NK-92 treated with Interleukin-12 subunit alpha and Interleukin-12 subunit beta, amount 100 ng/mL, for 24 hours (cell line): ENCODE measurements at places on chromosomes 5 and 9.

DNA sequence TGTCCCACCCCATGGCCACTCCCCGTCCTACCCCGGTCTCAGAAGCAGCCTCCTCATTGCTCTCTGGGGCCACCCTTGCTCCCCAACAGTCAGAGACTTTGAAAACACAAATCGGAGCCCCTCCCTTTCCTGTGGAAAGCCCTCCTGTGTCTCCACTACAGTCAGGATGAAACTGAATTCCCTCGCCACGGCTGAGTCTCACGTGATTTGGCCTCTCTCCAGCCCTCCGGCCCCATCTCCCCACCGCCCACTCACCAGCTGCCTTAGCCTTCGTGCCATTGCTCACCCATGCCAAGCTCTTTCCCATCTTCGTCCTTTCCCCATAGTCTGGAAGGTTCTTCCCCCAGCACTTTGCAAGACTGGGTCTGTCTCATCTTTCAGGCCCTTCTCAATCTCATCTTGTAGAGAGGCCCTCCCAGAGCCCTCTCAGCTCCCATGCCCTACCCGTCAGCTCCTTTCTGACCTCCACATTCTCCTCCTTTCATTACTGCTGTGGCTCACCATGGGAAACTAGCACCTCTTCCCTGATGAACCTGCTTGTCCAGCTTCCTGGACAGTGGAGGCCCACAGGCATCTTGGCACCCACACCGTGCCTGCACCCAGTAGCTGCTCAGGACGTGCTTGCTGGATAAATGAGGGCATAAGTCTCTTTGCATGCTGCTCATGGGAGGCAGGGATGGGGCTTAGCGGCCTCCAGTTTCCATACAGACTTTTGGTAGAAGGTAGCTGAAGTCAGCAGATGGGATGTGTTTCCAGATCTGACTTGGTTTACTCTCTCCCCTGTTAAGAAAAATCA, 126.4 kb upstream of the COL5A1 start:
- no peak for DNase-seq

GRCh38 chr5:157382996-157383800, 76.8 kb upstream of the NIPAL4 start:
- DNase-seq = no peak

DNA sequence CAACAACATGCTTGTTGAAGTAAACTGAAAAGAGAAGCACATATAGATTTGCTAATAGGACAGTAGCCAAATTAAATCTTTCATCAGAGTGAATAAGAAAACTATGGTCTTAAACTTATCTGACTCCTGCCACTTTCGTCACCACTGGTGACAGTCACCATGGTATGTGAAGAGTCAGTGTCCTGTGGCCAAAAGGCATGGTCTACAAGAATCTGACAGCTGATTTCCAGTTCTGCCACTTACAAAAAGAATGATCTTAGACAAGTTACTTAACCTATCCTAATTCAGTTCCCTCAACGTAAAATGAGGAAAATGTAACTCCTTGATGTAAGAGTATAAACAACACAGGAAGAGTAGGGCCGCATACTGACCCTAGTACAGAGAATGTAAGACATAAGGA, 102.0 kb downstream of the LPAR1 start:
- no peak for DNase-seq

DNA sequence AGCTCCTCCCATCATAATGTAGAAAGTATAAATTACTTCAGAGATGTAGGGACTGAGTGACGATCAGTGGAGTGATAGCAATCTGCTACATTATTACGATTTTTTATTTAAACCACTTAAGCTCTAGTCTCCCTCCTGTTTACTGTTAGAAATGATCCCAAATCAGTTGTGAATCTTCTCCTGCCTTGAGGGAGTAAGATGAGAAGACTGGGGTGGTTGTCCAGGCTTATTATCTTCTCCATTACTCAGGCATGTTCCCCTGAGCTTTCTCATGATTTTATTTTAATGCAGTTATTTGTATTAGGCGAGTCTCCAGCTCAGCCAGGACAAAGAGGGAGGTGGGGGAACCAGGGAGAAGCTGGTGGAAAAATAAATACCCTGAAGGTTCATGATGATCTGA, 48.2 kb upstream of the CTNNA1 start:
- DNase-seq = no peak

DNA sequence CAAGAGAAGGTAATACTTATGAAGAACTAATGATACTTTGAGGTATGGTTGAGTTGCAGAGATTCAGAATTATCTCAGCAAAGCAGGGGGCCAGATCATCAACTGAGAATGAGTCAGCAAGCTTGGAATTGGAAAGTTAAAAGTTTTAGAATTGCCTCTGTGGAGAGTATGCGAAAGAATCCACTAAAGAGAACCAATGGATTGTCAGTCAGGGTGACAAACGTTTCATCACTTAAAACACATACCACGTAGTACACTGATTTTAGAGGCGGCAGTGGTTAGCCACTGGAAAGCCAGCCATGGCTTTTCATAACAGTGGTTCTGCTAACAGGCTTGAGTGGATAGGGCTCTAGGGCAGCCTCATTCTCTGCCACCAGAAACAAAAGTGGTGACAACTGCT, 30.7 kb downstream of the AOPEP start:
- no peak for DNase-seq

GRCh38 chr5:8943301-8943700, 602.6 kb downstream of the SEMA5A start:
- DNase-seq = no peak

DNA sequence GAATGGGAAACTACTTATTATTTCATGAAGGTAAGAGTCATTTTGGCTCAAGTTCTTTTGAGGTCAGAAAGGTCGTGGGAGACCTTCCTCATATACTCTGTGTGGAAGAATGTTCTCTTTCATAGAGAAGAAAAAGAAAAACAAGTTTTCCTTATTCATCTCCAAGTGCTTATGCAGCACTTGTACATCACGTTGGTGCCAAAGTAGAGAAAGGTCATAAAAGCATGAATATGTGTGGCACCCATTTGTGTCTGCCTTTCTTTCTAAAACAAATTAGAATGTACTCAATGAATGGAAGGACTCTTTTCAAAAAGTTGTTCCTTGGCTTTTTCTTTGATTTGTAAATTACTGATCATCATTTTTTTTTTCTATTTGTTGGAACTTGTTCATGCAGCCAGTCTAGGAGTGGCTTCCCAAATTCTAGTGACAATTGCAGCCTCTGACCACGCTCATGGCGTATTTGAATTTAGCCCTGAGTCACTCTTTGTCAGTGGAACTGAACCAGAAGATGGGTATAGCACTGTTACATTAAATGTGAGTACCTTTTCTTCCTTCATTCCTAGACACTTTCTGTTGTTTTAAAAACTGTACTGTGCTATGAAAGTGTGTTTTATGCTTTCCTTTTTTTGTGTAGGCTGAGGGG, 122.4 kb downstream of the ADGRV1 start:
- DNase-seq = no peak

- DNase-seq = no peak
Observed at GRCh38 chr9:95809686-95810085, 65.8 kb upstream of the ERCC6L2 start.

GRCh38 chr5:80487829-80488721, at the start of gene FAM151B:
TSS of gene FAM151B (plus strand) at chr5:80488100. CDS start at chr5:80488124, 24 bp downstream.
- DNase-seq = no peak

DNA sequence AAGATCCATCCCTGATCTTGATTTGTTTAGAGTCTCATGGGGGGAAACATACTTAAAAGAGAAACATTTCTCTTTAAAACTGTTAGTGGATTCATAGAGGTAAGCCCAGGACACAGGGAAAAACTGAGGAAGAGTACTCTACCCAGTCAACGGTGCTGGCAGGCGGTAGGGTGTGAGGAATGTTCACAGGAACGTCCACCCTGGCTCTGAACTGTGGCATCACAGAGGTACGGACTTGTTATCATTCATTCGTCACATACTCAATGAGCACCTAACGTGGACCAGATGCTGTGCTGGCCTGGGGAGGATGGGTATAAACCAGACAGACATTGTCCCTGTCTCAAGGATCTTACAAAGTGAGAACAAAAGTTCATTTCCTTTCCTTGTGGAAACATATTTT, 18.8 kb upstream of the PPARGC1B start:
- no peak for DNase-seq

DNA sequence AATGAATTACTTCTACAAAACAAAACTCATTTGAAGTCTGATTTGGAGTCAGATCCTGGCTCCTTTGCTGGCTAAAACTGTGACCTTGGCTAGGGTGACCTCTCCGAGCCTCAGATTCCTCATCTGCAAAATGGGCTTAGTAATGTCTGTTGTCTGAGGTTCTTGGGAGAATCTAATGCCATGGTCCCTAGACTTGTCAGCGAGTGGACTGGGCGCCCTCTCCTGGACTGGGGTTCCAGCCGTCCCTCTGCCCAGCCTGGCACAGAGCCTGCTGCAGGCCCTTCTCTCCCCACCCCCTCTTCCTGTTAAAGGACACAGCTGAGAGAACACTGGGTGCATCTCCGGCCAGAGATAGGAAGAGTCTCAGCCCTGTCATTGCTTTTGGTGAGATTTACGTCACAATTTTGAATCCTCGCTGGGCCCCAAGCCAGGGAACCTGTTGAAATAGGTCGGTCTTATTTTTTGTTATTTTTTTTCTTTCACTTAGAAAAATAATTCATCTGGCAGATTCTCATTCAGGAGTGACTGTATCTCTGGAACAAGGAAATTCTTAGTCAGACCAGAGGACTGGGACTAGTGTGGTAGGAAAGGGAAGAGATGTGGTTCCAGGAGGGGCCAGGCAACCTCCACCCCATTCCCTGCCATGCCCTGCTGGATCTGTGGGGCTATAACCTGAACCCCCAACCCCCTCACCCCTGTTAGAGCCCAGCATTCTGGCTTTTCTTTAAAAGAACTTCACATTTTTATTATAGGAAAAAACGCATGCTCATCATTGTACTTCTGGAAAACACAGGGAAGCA, 48.2 kb upstream of the RPL26L1 start:
- DNase-seq = peak; percentile 8

- no peak for DNase-seq
Observed at GRCh38 chr9:125147401-125147951, 4.1 kb upstream of the SCAI start.

DNA sequence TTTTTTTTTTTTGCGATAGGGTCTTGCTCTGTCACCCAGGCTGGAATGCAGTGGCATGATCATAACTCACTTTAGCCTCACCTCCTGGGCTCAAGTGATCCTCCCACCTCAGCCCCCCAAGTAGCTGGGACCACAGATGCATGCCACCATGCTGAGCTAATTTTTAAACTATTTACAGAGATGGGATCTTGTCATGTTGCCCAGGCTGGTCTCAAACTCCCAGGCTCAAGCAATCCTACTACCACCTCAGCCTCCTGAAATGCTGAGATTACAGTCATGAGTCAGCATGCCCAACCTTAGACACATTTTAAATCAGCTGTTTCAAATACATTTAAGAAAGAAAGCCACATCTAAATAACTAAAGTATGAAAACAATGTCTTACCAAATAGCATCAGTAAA, 439.0 kb downstream of the EBF1 start:
- no peak for DNase-seq

DNA sequence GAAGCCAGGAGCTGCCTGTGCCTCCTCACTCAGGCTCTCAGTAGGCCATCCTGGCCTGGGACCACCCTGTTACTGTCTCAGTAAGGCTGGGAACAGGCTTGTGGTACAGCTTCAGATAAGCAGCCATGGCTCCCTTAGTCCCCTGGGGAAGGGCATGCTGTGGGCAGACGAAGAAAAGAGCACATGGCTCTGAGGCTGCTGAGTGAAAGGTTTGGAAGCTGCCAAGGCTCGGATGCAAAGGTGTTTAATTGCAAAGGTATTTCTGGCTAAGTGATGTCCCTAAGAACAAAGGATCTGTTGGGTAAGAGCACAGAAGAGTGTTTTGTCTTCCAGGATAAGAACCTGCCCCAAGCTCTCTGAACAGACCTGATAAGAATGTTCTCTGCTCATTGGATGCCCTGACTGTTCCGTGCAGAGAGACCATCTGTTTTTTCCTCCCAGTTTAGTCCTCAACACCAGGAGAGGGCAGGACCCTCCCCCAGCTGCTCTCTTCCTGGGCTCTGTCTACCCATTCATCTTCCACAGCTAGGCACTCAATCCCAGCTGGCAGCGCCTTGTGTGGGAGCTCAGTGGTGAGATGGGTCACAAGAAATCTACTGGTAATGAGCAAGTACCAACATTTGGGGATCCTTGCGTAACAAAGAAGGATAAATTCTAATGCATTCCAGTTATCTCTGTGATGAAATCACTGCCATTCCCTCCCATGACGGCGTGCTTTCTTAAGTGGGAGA, 17.7 kb downstream of the ANGPTL2 start:
- DNase-seq = no peak

- no peak for DNase-seq
Observed at GRCh38 chr5:17143335-17143734, 74.1 kb upstream of the BASP1 start.

- DNase-seq = no peak
Observed at GRCh38 chr9:101738566-101739183, at the start of gene GRIN3A. TSS of gene GRIN3A (minus strand) at chr9:101738647. CDS start at chr9:101737979, 668 bp downstream.

DNA sequence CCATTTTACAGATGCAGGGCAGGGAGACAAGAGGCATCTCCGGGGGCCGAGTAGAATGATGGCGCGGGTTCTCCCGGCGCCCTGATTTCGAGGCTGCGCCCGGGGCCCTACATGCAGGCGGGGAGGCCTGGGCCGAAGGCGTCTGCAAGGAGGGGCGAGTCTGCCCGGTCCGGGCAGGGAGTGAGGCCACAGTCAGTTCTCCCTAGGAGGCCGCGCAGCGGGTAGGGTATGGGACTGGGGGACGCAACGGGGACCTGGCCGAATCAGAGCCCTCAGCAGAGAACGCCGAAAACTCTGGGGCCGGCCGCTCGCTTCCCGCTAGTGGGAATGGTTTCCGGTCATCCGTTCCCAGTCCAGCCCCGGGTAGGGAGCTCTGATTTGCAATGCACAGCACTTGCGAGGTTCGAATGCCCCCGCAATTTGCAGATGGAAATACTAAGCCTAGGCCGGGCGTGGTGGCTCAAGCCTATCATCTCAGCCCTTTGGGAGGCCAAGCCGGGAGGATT, 6.4 kb downstream of the TLX3 start:
- no peak for DNase-seq

GRCh38 chr9:28127101-28127500, 553.8 kb upstream of the C9orf72 start:
- DNase-seq = no peak

DNA sequence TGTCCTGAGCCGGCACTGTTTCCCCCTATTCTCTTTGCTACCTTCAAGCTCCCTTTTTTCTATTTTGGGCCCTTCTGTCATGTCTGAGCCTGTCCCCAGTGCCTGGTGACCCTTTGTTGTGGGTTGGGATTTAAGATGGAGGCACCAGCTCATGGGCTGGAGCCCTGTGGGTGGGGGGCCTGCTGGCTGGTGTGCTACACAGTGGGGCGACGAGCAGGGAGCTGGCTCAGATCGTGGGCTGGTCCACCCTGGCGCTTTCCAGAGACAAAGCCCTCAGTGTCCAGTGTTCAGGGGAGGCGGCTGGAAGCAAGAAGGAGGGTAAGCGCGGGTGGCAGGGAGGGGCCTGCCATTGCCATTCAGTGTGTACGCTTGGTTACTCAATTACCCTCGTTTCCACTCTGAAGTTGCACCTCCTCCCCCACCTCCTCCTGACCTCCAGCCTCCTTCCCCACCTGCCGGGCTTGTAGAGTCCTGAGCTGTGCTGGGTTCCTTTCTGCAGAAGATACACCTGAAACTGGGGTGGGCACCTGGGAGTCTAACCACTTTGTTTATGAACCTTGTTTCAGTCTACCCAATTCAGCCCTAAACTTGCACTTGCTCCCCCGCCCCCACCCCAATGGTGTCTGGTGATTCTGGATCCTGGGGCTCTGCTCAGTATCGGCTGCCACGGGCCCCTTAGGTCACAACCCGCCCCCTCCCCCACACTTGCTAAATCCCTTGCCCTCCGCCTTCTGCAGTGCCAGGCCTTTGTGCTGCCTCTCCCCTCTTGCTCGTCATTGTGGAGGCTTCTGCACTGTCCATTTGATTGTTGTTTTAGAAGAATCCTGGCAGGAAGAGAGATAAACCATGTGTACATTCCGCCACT, 49.9 kb downstream of the MVB12B start:
- DNase-seq = no peak
